ENCODE measurements at places on chromosomes 1 and 21.

DNA sequence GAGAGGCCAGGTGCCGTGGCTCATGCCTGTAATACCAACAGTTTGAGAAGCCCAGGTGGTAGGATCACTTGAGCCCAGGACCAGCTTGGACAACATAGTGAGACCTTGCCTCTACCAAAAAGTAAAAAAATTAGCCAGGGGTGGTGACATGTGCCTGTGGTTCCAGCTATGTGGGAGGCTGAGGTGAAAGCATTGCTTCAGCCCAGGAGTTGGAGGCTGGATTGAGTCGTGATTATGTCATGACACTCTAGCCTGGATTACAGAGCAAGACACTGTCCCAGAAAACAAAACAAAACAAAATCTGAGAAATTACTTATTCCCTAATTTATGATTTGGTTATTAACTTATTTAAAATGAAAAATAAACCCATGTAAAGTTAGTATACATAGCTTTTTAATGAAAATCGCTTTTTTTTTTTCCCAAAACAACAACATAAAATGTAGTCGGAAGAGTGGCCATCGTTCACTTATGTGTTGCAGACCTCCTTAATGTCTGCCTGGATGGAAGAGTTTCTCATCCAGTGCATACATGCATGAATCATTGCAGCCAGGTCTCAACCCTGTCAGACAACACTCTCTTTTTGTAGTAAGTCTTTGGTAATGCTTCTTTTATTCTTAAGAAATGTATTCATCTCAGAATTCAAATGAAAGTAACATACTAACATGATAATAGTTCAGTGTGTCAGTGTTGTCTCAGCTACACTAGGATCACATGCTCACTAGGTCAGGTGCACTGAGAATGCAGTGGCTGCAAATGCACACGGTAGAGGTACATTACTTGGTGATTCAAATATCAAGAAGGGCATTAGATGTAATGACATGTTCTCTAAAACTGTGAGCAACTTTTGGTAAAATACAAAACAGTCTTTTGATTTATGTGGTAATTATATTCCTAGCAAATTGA, 28.0 kb downstream of the ITSN1 start:
- DNase-seq, result no peak

GRCh38 chr21:45293726-45294401, 6.2 kb upstream of the POFUT2 start:
- no peak for DNase-seq

DNA sequence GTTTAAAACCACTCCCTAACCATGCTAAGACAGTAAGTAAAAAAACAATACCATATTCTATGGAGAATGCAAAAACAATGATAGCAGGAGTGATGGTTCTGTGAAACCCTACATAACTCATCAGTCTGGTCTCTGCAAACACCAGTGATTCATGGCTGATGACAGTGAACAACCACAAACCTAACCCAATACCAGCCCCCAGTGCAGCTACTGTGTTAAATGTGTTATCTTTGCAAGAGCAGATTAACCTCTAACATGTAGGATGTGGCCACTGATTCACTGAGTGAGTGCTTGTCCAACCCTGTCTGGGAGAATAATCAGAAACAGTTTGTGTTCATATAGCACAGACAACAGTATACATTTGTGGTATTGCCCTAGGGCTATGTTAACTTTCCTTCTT, 100.2 kb upstream of the COG2 start:
- no peak for DNase-seq

- no peak for DNase-seq
Observed at GRCh38 chr1:6178751-6179563, 1.2 kb downstream of the CHD5 start.

DNA sequence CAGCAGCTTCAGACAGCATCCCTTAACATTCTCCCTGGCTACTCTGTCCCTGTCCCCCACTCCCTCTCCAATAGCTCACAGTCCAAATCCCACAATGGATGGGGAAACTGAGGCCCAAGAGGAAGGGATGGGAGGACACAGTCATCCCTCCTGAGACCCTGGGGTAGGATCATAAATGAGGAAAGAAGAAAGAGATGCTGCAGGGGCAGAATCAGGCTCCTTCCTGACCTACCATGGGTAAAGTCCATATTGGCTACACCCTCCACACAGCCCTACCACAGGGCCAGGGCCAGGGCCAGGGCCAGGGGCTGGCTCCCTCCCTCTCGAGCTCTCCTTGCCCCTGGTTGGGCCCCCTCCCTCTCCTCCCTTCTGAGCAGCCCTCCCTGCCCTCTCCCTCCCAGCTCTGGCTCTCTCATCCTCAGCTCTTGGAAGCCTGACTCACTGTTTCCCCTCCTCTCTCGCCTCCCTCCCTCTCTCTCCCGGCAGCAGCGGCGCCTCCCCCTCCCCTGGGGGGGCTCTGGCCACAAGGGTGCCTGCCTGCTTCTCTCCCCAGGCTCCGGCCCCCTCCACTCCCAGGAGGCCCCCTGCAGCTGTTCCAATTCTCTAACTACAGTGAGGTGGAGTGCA, 4.9 kb downstream of the AHDC1 start:
- DNase-seq, result peak; percentile 79

GRCh38 chr1:149849947-149850360, 49.4 kb upstream of the BOLA1 start:
- DNase-seq, result no peak
